Iris pigment epithelial cell (primary cell): ENCODE measurements at places on chromosomes 4 and X.

DNA sequence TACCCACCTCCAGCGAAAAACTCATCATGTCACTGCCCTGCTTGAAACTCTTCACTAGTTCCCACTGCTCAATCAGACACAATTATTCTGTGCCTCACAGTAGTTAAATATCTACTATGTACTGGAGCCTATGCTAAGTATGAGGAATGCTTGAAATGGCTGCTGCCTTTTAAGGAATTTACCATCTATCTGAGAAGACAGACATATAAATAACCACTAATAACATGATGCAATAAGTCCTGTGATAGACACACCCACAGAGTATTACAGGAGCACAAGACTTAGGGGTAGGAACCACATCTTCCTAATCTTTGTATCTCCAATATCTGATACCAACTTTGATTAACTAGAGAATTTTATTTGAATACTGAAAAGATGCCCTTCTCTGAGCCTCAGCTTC, 21.1 kb downstream of the SLC25A53 start:
- DNase-seq, result peak; percentile 43

GRCh38 chr4:7242766-7243165, 50.4 kb downstream of the SORCS2 start:
- DNase-seq, result no peak

- DNase-seq, result peak; percentile 30
Measured at GRCh38 chr4:169005453-169006099, 4.5 kb downstream of the CBR4 start.

DNA sequence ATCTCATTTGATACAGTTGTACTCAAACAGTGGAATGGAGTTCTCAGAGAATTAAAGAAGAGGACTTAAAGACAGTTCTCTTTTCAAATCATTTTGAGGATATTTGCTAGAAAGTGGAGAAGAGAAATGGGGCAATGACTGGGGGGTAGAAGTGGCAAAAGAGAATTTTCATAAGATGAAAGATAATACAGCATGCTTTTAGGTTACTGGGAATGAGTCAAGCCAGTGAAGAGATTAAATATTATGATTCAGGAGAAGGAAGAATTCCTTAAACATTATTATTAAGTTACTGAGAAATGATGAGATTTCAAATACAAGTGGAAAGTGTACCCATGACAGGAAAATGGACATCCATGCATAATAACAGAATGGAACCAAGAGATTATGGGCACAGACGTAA, 219.0 kb upstream of the DKK2 start:
- DNase-seq, result peak; percentile 46

DNA sequence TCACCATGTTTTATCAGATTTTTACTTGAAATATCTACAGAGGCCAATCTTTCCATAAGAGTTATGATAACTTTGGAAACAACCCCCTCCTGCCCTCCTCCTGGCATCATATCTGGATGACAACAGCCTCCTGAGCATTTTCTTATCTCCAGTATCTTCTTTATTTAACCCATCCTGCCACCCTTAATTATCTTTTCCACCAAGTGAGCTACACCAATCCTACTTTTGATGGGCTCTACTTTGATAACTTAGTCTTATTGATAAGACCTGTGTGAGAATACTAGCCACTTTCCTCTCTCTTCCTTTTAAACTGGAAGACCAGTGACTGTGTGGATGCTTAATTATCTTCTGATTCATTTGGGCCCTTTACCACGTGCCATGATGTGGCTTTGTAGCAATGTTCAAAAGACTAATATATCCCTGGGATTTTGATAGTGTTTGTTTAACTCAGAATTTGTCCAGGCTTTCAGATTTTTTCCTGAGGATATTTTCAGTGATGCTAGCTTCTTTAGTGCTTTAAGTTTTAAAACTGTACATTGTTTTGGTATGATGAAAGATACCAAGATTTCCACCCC, 330.1 kb upstream of the GIMD1 start:
- DNase-seq, result no peak

DNA sequence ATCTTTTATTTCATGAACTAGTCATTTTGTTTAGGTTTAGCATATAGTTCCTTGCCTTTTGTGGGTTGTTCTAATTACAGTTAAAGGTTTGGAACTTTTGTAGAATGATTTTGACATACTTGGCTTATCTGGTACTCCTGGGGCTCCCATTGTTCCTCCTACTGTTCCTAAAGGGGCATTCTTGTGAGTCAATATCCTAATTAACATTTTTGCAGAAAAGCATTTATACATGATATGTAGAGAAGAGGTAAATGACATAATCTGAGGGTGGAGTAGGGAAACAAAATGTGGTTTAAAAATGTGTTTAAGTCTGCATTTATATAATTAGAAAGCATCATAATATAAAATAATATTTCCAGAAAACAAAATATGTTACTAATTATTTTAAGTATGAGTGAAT, 529.2 kb downstream of the FAT4 start:
- no peak for DNase-seq

GRCh38 chrX:37075892-37076595, 67.9 kb downstream of the FAM47C start:
- no peak for DNase-seq

GRCh38 chr4:68589790-68590189, 13.7 kb upstream of the UGT2B17 start:
- no peak for DNase-seq

DNA sequence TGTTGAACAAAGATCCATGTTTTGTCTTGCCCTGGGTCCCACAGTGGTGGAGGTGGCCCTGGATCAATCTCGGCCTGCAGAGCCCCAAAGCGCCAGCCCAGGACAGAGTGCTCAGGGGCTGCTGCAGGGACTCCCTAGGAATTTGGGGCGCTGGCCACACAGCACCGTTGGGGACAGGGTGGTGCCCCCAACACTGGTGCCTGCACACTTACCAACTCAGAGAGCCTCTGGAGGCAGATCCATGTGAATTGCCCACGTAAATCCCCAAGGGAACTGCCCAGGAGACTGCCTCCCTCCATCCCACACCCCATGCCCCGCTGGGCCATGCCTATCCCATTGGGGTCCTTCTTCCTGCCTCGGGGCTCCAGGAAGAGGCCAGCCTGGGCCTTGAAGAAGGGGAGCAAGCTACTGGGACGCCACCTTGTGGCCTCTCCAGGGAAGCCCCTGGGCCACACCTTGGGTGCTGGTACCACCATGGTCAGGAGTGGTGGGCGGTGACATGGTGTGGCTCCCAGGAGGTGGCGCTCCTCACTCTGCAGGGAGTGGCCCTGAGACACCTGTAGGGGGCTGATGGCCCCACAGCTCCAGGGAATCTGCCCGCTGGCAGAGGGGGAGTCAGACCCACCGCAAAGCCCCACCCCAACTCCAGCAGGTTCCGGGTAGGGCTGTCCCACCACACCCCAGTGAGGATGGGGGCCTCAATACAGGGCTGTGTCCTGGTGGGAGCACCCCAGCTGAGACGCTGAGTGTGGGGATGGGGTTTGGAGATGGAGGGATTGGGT, 22.8 kb downstream of the CFAP99 start:
- peak; percentile 49 for DNase-seq

GRCh38 chrX:9729171-9729885, 36.3 kb downstream of the GPR143 start:
- no peak for DNase-seq

GRCh38 chr4:2714061-2714770, 41.9 kb downstream of the TNIP2 start:
- peak; percentile 78 for DNase-seq

DNA sequence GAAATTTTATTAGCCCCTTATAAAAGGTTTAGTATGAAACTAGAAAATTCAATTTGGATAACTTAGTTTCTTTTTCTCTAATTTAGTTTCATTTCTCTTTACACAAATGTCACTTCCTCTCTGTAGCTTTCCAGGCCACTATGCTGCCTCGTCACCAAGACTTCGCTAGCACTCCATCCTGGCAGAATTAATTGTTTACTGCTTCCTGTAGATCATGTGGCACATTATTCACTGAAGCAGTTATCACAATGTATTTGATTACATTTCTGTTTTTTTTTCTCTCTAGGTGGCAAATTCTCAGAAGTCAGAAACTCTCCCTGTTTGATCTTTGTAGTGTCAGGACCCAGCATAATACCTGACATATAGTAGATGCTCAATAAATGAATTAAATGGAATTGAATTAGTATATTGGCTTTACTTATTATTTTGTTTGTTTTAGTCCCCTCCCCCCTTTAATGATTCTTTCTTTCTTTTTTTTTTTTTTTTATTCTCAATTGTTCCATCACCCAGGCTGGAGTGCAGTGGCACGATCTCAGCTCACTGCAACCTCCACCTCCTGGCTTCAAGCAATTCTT, 9.3 kb upstream of the SAT1 start:
- DNase-seq, result no peak

GRCh38 chr4:109571494-109571893, 11.4 kb downstream of the MCUB start:
- DNase-seq, result no peak

GRCh38 chr4:2858451-2859217, 15.0 kb downstream of the ADD1 start:
- DNase-seq, result peak; percentile 81

DNA sequence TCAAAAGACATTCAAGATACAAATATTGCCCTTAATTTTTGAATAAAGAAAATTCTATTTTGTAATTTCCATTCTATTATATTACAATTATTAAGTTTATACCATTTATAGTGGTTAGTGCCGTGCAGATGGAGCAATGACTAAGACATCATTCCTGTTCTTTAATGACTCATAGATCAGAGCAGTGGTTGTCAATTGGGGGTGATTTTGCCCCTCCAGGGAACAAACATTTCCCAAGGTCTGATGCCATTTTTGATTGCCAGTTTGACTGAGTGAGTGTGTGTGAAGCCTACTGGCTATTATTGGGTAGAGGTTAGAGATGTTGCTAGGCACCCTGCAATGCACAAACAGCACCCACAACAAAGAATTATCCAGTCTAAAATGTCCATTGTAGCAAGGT, 97.9 kb upstream of the DDIT4L start:
- peak; percentile 53 for DNase-seq

DNA sequence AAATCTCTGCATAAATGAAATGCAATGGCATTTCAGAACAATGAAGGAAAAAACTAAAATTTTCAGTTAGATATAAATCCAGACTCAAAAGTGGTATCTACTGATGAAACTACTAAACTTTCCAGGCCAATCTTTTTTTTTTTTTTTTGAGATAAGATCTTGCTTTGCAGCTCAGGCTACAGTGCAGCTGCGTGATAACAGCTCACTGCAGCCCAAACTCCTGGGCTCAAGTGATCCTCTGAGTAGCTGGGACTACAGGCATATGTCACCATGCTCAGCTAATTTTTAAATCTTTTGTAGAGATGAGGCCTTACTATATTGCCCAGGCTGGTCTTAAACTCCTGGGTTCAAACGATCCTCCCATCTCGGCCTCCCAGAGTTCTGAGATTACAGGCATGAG, 1228.2 kb upstream of the ADGRL3 start:
- no peak for DNase-seq

- DNase-seq, result no peak
Measured at GRCh38 chr4:114137984-114138383, 158.5 kb upstream of the ARSJ start.

- DNase-seq, result no peak
Measured at GRCh38 chr4:117420948-117421347, 335.6 kb upstream of the TRAM1L1 start.

DNA sequence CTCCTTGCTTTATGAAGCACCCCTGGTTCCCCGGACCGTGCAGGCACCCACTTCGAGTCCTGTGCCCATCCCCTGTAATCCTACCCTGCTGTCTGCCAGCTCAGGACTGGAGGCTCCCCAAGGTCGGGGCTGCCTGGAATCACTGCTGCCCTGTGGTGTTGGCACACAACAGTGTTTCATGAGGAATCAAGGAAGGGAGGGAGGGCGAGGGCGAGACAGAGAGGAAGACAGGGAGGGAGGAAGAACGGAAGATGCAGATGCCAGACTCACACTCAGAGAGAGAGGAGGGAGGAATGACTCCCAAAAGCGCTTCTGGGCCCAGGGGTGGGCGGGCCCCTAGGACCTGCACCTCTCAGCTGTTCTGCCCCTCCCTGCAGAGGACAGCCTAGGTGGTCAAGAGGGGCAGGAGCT, 42.9 kb upstream of the ADRA2C start:
- DNase-seq, result no peak

DNA sequence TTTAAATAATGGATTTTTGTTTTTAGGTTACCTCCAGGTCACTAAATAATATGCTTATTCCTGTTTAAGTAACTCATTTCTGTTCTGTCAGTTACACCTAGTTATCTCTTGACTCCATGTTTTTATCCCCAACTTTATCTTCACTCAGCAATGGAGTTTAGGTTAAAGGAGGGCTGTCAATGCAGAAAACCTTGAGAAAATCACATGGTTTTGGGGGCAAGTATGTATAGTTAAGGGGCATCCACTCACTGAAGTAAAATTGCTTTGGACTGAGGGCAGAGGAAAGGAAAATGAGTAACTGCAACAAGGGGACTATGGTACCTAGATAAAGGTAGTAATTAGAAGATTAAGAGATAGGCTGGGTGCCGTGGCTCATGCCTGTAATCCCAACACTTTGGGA, 87.1 kb downstream of the UBE2K start:
- DNase-seq, result no peak

DNA sequence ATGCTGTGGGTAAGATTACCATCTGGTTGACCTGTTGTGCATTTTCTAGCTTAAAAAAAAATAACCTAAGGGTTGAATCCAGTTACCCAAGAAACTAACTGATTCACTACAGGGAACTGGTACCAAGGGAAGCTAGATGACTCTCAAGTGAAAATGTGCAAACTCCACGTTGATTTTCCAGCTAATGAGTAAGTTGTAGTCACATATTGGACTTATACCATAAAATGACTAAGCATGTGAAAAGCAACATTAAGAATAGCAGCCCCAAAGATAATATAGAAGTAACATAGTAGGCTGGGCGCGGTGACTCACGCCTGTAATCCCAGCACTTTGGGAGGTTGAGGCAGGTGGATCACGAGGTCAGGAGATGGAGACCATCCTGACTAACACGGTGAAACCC, 270.9 kb downstream of the SPRY1 start:
- peak; percentile 51 for DNase-seq

- no peak for DNase-seq
Measured at GRCh38 chr4:111535792-111536191, 609.5 kb upstream of the FAM241A start.

DNA sequence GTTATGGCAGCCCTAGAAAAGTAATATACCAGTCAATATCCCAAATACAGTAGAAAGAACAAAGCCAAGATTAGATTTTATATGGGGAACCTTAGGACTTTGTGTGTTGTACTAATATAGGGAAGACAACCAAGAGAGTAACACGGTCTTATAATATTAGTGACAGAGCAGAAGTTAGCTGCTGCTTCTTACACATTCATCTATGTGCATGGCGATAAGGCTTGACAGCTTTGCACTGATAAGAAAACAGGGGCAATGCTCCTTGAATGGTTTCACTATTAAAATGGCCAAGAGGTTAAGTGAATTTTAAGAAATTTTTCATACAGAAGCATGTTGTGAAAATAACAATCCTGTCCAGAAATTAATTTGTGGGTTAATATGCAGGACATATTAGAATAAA, 521.6 kb downstream of the CCSER1 start:
- no peak for DNase-seq

DNA sequence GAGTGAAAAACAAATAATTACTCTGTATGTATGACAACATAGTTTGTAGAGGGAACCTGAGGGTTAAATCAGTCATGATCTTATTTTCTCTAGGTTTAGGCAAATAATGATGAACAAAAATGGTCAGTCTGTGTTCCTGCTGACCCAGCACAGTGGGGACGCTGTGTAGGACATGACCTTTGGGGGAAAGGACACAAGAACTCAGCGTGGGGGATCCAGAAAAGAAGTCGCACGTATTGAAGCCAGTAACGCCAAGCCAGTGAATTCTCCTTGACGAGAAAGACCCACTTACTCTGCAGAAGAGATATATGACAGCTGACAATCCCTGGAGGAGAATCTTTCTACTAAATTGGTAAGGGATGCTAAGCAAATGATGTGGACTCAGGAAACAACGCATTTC, 36.6 kb downstream of the HELT start:
- no peak for DNase-seq

- DNase-seq, result peak; percentile 82
Measured at GRCh38 chr4:105622269-105622668, 69.8 kb downstream of the ARHGEF38 start.
